NAMALWA (cell line): ENCODE measurements at places on chromosomes 1 and 21.

- DNase-seq = no peak
These were observed 570 bp downstream of the KCND3 start for GRCh38 chr1:111988743-111989453.

- DNase-seq = no peak
These were observed 1.6 kb downstream of the TCEA3 start for GRCh38 chr1:23422941-23423340.

DNA sequence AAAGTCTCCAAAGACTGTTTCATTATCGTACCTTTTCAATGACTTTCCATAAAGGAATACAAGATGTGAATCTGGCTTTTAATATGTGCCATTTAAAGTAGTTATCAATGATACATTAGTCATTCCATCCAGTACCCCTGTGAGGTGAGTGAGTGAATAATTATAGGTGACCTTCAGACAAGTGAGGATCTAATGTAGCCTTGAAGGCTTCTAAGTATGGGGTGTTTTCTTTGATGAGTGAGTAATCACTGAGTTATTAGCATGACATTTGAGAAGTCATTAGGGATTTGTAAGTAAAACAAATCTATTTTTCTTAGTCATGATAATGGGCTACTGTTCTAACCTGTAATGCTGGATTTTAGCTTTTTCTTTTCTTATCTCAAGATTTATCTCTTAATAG is 831.4 kb downstream of the ADGRL2 start:
- no peak for DNase-seq

- no peak for DNase-seq
These were observed 37.0 kb downstream of the LRIG2 start for GRCh38 chr1:113109908-113110554.

DNA sequence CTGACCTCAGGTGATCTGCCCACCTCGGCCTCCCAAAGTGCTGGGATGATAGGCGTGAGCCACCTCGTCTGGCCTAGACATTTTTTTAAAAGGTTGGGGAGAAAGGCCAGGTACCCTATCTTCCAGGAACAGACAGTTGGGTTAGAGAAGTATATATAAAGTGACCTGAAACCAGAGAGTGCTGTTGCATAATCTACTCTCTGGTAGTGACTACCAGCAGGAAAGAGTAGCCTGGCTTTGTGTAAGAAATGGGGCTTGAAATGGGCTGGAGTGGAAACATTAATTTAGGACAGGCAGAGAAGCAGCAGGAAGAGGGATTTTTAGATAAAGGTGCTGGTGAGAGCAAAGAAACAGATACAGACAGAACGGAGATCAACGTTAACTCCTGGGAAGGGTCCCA is 125.8 kb upstream of the HOOK1 start:
- no peak for DNase-seq

- DNase-seq = no peak
These were observed 96.6 kb downstream of the ASTN1 start for GRCh38 chr1:177067752-177068410.

- no peak for DNase-seq
These were observed 11.8 kb downstream of the SIM2 start for GRCh38 chr21:36710729-36711048.

GRCh38 chr1:178726087-178726517 is 1.1 kb downstream of the RALGPS2 start:
- peak; percentile 98 for DNase-seq

DNA sequence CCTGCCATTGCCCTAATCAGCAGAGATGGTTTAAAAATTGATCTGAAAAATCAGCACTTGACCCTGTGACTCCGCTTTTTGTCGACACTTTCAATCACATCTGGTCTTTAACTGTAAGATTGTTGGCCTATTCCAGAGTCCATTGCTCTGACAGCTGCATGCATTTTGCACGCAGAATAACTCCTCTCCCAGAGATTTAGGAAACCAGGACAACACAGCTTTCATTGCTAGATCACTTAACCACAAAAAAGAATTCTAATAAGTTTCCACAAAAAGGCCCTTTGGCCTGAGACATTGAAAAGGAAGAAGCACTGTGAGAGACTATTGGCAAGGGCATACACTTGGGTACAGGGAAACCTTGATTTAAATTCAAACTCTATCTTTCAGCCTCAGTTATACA is 373.1 kb downstream of the TGFB2 start:
- DNase-seq = no peak

GRCh38 chr1:193411714-193412113 is 225.3 kb upstream of the B3GALT2 start:
- no peak for DNase-seq

DNA sequence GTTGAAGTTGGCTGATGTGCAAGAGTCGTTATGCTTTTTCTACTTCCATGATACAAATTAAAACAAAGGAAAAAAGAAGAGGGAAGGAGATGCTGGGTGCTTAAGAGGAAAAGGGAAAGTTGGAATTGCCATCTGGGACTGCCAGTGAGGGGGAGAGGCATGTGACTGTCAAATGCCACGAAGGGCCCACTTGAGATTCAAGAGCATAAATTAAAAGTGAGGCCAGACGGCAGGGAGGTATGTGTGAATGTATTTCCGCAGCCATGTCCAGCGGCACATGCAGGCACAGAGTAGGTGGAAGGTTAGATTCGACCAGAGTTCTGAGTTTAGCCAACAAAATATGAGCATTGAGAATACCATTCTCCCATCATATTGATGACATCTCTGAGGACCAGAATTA is 32.0 kb downstream of the NFASC start:
- no peak for DNase-seq

GRCh38 chr1:7519861-7520395 is 251.2 kb upstream of the VAMP3 start:
- peak; percentile 43 for DNase-seq

DNA sequence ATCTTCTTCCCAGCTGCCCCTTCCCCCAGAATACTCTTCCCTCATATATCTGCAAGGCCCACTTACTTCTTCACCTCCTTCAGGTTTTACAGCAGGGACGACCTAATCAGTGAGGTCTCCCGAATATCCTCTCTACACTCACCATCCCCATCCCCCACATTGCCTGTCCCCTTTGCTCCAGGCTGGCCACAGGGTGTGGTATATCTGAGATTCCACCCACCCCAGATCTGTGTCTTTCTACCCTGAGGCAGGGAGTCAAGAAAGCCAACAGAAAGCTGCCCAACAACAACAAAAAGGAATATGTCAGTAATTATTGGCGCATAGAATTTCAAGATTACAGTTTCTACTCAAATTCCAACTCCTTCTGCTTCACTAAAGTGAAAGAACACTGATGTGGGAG is 30.0 kb upstream of the OPRD1 start:
- no peak for DNase-seq

- no peak for DNase-seq
These were observed 35.4 kb upstream of the SLFNL1 start for GRCh38 chr1:41056907-41057306.

- no peak for DNase-seq
These were observed 104.0 kb upstream of the RUNX3 start for GRCh38 chr1:25033828-25034705.

GRCh38 chr1:33494929-33495328 is 22.5 kb downstream of the ZSCAN20 start:
- no peak for DNase-seq

DNA sequence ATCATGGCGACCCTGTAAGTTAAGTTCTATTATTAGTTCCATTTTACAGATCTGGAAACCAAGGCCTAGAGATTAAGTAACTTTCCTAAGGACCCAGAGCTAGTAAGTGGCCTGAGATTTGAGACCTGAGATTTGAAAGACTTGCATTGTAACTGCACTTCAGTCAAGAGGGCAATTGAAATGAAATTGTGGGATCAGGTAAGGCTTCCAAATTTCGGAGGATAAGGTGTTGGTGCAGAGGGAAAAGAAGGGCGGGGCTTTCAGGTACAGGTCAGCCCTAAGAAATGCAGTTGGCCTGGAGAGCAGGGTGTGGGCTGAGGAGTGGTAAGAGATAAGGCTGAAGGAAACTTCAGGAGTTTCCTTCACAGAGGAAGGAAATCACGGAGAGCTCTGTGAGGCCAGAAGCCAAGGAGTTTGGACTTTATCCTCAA is 51.1 kb downstream of the SLC16A1 start:
- no peak for DNase-seq

DNA sequence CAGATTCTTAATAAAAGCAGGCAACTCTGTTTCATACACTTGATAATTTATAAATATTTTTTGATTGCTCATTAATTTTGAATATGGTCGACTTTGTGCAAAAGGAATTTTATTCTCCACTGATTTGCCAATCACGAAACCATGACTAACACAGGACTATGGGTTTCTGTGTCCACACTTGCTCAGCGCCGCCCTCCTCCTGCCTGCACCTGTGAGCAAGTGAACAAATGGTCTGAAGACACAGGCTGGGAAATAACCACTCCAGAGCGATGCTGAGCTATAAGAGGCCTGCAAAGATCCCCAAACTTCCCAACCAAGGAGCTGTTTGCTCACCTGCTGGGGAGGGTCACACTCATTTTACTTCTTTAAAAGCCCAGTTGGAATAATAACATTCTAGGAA is 19.6 kb downstream of the ABCB10 start:
- DNase-seq = no peak

GRCh38 chr1:161972828-161973227 is 50.8 kb downstream of the OLFML2B start:
- no peak for DNase-seq

DNA sequence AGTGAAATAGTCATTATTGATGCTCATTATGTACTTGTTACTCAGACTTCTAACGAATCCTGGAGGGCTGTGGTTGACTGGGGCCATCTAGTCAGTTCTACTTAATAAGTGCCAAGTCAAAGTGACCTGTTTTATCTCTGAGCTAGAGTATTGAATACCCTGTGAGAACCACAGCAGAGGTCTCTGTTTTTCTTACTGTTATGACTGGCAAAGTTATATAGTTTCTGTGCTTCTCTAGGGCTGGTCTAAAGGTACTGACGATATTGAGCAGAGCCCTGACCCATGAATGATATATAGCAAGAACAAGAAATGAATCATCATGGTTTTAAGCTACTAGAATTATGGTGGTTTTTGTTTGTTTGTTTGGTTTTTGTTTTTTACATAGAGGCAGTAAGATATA is 555.8 kb downstream of the PLA2G4A start:
- DNase-seq = no peak

GRCh38 chr21:38839328-38840286 is 33.9 kb downstream of the ETS2 start:
- no peak for DNase-seq

- DNase-seq = no peak
These were observed 99.6 kb upstream of the ZC3H11B start for GRCh38 chr1:219712506-219712905.

- peak; percentile 18 for DNase-seq
These were observed 85.7 kb downstream of the BRINP2 start for GRCh38 chr1:177256153-177257075.

- DNase-seq = no peak
These were observed 64.9 kb upstream of the GNG12 start for GRCh38 chr1:67898033-67898726.

DNA sequence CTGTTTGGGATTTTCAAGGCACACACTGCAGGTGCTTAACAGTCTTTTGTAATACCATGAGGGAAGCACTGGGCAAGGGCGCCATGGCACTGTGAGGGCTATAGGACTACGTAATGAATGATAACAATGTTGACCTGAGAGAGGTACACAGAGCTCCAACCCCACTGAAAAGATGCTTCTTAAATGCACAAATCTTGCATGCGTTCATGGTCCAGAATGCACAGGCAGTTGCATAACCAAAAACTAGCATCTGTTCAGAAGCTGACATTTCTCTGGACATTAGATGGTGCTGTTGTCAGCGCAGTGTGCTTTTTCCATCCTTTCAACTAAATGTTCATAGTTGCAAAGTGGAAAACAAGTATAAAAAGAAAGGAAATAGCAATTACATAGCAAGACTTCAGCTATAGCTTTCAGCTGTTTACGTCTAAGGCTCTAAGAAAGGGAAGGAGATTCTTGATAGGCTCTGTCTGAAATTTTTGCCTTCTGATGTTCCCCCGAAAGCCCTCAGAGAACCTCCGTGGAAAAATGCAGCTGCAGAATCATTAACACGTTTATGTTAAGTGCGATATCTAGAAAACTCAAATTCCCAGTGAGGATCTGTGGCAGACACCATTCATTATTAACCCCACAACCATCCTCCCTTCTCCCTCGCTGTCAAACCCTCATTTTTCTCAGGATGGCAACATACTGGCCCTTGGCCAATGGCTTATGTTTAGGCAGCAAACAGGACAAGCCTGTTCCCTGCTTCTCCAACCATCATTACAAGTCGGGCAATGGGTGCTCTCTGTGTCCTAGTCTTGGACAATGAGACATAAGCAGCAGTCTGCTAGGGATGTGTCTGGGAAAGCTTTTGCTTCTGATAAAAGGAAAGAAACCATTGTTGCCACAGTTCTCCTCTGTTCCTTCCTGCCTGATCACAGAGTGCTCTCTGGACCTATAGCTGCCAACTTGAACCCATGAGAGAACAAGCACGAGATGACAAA is 8.2 kb upstream of the TARBP1 start:
- DNase-seq = peak; percentile 64

DNA sequence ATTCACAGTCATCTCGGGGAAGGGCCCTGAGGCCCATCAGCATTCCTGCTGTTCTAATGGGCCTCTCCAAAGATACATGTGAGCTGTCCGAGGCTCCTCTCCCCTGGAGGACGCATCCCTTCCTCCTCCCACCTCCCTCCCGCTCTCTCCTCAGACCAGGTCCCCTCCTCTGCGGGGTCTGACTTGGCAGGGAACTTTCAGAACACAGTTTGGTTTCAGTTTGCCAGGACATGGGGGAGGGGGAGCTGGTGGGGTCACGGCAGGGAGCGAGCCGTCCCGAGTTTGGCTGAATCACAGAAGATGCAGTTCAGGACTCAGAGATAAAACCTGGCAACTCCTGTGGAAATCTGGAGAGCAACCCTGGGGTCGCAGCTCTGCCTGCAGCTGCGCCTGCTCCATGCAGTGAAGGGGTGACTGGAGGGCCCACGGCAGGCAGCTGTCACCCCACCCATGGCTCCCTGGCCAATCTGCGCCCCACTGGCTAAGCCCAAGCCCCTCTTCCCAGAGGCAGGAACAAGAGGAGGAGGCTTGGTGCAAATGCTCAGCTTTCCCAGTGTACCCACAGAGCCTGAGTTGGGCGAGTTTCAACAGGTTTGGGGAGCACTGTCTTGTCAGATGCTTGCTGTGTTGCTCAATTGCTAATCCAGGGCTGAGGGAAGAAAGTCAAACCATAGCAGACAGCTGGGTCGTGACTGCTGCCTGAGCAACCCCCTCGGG is 5.7 kb downstream of the WNT4 start:
- no peak for DNase-seq

GRCh38 chr1:218412171-218412570 is 67.0 kb downstream of the TGFB2 start:
- DNase-seq = no peak

DNA sequence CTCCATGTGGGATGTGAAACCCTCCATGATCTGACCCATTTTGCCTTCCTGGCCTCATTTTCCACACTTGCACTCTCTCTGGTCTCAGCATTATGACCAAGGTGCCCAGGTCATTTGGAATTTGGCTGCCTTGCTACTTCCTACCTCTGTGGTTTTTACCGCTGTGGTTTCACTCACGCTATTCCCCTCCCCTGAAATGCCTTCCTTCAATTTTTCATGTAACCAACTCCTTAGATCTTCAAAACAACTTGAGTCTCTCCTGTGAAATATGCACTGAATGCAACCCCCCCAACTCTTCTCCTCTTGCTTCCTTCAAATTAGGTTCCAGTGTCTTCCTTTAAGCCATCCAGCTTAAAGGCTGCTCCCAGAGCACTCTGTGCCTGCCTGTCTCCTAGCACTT is 50.1 kb downstream of the PHC2 start:
- DNase-seq = no peak
